ENCODE measurements at places on chromosomes 12 and 14.

DNA sequence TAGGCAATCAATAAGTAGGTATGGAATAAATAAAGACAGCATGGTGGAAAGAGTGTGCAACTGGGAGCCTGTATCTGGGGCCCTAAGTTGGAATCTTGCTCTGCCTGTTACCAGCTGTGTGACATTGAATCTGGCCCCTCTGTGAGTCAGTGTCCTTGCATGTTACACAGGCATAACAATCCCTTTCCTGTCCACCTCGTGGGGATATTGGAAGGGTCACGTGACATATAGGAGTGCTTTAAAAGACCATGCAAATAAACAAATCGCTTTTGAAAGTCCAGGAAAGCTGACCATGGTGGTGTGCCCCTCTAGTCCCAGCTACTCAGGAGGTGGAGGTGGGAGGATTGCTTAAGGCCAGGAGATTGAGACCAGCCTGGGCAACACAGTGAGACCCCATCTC is 51.1 kb upstream of the VRK1 start:
- no peak for DNase-seq

DNA sequence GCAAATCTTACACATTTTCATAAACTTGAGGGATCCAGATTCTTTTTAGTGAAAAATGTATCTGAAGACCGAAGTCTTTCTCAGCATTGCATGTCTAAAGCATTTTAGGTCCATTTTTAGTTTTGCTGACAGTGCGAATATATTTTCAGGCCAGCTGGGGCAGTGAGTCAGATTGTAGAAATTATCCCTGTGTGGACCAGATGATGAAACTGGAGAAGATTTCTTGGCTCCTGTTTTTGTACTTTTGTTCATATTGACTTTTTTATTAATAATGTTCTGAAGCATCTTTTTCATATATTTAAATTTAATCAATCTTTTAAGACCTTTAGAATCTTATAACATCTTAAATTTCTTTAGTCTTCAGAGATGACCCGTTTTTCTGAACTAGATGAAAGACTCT is 173.1 kb downstream of the FLRT2 start:
- peak; percentile 57 for DNase-seq

DNA sequence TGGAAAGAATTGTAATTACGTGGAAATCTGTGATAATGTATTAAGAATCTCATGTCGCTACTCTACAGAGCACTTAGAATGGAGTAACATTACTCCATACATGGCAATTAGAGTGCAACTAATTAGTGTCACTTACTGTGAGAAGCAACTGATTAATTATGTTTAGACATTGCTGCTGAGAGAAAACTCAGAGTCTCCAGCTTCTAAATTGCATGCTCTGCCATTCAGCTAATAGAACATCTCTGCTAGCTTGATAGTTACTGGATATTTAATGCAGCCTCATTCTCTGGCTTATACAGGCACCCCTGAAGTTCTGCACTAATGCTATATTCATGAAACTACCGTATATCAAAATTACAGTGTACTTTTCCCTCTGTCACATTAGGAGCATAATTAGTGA is 338.4 kb downstream of the ADAMTS20 start:
- DNase-seq, result no peak

DNA sequence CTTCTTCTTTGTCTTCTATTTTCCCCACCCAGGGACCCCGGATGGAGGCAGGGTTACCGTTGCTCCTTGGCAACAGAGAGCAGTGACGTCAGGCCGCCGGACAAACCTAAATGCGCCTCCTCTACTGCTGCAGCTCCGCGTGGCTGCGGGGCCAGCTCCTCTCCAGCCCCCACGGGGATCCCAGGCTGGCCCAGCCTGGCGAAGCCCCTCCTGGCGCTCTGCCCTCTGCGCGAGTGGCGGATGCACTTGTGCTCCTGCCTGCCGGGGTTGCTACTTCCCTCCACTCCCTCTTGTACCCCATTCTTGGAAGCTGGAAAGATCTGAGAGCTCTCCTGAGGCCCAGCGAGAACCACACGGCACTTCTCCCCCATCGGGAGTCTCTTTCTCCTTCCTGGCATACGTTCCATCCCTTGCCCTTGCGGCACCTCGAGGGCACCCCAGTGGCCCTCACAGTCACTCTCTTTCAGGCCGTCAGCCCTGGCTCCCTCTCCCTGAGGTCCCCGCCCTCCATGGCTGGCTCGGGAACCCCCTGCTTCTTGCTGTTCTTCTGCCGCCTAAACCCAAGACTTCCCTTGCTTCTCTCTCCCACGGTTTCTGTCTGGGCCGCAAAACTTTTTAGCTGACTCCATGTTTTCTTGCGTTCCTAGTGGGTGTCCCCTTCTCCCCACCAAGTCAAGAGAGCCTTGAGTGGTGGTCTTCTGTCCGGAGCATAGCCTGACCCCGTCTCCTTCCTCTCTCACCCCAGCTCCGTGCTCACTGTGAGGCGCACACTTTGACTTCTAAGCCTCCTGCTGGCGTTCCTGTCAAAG is 121.7 kb downstream of the PAPOLA start:
- no peak for DNase-seq

- peak; percentile 78 for DNase-seq
Measured at GRCh38 chr12:124713436-124714082, 146.1 kb upstream of the NCOR2 start.

- DNase-seq, result no peak
Measured at GRCh38 chr12:56808954-56809353, 45.8 kb downstream of the HSD17B6 start.

DNA sequence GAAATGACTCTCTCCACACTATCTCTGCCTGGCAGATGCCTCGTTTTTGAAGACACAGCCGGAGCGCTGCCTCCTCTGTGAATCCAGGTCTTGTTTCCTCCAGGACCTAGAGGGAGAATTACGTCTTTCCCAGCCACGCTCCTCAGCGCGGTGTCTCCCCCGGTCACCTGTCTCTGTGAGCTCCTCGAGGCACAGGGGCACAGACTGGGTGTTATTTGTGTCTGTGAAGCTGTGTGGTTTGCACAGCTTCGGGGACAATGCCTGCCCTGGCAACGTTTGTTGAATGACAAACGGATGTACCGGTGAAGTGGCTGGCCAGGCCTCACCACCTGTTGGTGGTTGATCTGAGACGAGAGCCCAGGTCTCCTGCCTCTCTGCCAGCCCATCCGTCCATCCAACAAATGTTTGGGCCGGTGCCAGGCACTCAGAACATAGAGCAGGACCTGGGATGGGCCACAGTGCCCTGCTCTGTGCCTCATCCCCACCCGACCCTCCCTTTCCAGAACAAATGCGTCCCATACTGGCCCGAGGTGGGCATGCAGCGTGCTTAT is 6.1 kb downstream of the PTPN6 start:
- DNase-seq, result no peak

- DNase-seq, result no peak
Measured at GRCh38 chr14:104228716-104229533, 90.5 kb downstream of the KIF26A start.

DNA sequence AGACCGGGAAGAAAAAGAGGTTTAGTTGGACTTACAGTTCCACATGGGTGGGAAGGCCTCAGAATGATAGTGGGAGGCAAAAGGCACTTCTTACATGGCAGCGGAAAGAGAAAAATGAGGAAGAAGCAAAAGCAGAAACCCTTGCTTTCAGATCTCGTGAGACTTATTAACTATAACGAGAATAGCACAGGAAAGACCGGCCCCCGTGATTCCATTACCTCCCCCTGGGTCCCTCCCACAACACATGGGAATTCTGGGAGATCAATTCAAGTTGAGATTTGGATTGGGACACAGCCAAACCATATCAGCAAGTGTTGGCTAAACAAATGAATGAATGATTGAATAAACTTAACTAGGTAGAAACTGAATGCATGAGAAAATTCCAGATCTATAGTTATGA is 85.3 kb upstream of the PARP11 start:
- no peak for DNase-seq

- no peak for DNase-seq
Measured at GRCh38 chr12:123367511-123367910, 2.9 kb upstream of the SBNO1 start.

DNA sequence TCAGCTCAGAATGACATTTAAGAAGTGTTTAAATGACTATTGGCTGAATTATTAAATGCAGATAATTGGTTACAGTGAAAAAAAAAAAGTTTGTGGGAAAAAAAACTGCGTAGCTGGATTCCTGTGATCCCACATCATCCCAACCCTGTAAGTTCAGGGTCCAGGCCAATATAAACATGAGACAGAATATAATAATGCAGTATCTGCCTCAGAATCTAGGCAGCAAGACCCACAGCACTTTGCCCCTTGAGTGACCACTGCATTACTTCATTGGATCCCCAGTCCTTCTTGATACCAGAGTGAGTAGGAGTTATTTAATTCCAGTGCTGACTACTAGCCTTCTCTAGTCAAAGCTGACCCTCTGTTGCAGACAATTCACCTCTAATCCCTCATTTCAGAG is 272.6 kb downstream of the CCER1 start:
- DNase-seq, result peak; percentile 54

DNA sequence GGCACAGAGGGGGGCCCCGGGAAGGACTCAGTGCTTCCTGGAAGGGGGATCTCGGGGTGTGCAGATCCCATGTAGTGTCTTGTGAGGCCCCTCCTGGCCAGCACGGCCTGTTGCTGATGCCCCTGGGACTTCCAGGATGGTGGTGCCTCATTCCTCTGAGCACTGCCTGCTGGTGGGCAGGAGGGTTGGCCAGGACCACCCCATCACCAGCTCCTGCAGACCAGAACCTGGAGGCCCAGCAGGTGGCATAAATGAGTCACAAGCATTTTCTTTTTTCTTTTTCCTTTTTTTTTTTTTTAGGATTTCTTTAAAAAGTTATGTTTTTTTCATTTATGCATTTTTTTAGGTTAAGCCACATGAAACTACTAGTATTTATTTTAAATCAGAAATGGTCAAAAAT is 8.0 kb downstream of the MMP17 start:
- DNase-seq, result no peak

GRCh38 chr14:89836830-89837469 is 117.6 kb downstream of the EFCAB11 start:
- DNase-seq, result no peak

- DNase-seq, result peak; percentile 44
Measured at GRCh38 chr12:42696406-42697149, 107.0 kb upstream of the PRICKLE1 start.

GRCh38 chr14:72714871-72715214 is 179.1 kb downstream of the DPF3 start:
- DNase-seq, result no peak

DNA sequence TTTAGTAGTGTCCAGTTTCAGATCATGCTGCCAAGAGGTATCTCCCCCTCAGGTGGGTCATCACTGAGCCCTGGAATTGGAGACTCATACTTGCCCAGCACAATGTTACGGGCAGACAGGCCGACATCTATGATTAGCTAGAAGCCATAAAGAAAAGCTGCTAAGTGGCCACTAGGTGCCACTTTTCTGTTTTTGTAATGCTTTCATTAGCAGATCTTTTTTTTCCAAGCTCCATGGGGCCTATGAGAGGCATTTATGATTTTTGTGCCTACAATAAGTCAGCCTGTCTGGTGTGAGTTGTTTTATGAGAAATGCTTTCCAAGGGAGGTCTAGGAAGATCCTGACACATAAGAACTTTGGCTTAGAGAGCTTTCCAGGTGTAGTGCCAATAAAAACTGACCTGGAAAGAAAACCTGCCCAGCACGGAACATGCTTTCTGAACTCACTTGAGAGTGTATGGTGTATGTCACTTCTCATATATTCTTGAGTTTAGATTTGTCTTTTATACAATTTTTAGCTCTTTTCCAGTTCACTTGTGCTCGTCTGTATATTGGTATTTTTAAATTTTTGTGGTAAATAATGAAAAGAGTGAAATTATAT is 21.8 kb upstream of the SMCO2 start:
- peak; percentile 59 for DNase-seq

- DNase-seq, result no peak
Measured at GRCh38 chr12:109357032-109357431, 9.3 kb downstream of the MYO1H start.

DNA sequence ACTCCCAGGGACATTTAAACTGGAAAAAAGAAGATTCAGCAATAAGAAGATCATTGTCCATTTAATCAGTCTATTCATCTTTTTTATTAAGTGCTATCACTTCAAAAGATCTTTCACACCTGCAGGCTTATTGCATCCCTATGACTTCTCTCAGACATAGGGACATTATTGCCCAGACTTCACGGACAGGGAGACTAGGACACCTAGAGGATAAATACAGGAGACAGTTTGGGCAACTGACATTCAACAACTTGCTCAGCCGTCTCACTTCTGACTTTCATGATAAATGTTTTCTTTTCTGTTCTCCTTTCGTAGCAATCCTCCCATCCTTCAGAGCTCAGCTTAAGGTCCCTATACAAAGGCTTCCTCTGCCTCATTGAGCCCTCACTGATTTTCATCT is 84.3 kb downstream of the TMEM30B start:
- no peak for DNase-seq

DNA sequence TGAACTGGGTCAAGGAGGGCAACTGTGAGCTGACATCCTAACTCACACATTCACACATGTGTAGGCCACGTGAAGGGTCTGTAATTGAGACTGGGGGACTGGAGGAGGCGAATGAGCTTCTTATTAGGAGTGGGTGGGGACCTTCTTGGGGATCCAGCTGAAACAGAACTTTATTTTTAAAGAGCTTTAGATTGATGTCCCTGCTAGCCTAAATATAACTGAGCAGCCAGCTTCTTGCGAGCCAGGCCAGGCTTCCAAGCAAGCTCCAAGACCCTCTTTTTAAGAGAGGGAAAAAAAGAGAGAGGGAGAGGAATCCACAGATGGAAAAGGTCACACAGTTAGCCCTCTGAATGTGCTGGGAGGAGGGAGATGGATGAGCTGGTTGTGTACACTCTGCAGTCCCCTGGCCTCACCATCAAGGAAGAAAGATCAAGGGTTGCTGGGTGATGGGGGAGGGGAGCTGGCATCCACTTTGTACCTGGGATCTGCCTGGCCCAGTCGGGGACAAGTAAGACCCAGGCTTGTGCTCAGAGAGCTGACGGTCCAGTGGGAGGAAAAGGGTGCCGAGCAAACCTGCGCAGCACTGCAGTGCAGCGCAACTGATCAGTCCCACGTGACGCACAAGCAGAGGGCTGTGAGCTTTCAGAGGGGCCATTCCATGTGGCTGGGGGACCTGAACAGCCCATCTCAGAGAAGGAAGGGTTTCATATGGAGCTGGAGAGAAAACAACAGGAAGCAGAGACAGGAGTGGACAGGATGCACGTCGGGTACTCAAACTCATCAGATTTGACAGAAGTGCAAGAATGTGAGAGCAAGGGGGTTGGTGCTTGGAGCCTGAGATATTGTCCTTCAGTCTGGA is 154.5 kb downstream of the ZFP36L1 start:
- no peak for DNase-seq

GRCh38 chr12:120581998-120582397 is 796 bp upstream of the POP5 start:
- no peak for DNase-seq

Measured in fibroblast of skin of right quadriceps (primary cell).